Stimulated activated CD8-positive, alpha-beta memory T cell treated with anti-CD3 and anti-CD28 coated beads, Interleukin-15, amount 100 ng/mL, for 1 hour (primary cell): ENCODE measurements at places on chromosomes 7 and 10.

- no peak for DNase-seq
These were observed 640.0 kb downstream of the SH2D4B start for GRCh38 chr10:81177651-81178244.

- DNase-seq = no peak
These were observed 70.3 kb upstream of the MXI1 start for GRCh38 chr10:110137142-110137545.

DNA sequence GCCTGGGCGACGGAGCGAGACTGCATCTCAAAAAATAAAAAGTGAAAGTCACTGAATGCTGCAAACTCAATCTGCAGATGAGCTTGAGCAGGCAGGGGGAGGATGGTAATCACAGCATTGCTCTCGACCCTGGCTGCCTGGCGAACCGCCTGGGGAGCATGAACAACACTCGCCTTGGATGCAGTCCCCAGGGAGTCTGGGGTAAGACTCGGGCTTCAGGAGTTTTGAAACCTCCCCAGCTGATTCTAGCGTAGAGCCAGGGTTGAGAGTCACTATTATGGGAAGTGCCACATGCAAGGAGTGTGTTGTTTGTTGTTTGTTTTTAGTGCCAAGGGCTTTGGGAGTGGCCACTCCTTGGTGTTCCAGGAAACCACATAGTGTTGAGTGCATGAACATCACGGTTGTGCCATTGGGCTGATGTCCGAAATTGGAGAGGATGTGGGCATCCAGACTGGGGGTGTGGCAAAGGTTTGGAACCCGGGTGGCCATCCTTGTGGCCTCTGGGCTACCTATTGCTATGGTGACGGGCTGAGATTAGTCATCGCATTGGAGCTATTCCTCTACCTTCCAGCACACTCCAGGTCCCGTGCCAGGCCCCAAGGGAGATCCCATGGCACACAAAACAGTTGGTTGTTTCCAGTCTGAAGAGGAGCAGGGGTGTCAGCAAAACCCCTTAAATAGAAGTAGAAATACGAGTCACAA lies 92.6 kb downstream of the RGS10 start:
- no peak for DNase-seq

GRCh38 chr7:83691095-83691494 lies 42.2 kb upstream of the SEMA3E start:
- no peak for DNase-seq

GRCh38 chr7:111190804-111191203 lies 99.9 kb downstream of the LRRN3 start:
- no peak for DNase-seq

- no peak for DNase-seq
These were observed 114.0 kb downstream of the BBS9 start for GRCh38 chr7:33243319-33243881.

DNA sequence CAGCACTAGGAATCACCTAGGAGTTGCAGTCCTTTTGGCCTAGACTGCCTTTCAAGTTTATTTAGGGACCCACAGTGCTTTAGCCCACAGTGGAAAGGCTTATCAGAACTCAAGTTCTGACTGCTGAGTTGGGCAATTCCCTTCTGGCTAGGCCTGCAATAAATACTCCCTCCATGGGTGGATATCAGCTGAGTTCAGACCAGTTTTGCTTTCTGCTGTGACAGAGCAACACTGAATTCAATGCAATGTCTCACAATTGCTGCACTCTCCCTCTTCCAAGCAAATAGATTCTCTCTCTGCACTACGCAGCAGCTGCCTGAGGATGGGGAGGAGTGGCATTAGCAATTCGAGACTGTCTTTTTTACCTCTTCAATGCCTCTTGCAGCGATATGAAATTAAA lies 1153.3 kb downstream of the SORCS1 start:
- no peak for DNase-seq

GRCh38 chr7:37508118-37508517 lies 59.5 kb upstream of the ELMO1 start:
- no peak for DNase-seq

- no peak for DNase-seq
These were observed 105.7 kb upstream of the PLXNA4 start for GRCh38 chr7:132681951-132682350.

DNA sequence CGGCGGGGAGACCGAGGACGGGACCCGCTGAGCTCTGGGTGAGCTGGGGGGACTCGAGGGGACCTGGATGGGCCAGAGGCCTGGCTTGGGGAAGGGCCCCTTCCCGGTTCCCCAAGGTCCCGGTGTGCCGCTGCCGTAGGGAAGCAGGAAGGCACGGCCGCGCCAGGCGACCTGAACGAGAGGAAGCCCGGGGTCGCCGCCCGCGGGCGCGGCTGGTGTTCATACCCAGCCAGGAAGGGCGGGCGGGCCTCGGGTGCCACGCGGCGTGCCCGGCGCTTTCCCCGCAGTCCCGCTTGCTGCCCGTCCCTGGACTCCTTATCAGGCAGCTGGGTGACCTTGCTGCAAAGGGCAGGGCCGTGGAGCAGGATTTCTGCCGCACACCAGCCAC lies 38.0 kb downstream of the ZNF777 start:
- DNase-seq = no peak

- peak; percentile 74 for DNase-seq
These were observed 98.8 kb upstream of the ZNF722 start for GRCh38 chr7:63899691-63900393.

GRCh38 chr10:32950591-32951108 lies 7.4 kb downstream of the ITGB1 start:
- DNase-seq = no peak

DNA sequence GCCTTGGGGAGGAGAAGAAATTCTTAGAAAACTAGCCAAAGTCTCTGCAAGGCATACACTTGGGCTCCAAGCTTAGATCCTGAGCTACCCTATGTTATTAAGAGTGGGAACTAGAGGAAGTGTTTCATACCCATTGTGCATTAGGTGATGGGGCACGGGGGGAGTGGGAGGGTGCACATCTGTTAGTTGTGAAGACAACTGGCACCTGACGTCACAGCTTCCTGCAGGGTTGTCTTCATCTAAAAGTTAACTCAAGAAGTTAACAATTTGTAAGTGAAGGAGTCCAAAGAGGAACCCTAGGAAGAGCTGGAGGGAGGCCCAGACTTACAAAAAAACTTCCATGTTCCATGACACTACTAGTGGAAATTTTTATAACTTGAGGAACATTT lies 158.1 kb downstream of the ADRA2A start:
- DNase-seq = no peak

GRCh38 chr10:61471491-61471890 lies 18.3 kb upstream of the TMEM26 start:
- DNase-seq = no peak

- no peak for DNase-seq
These were observed 92.8 kb upstream of the INSIG1 start for GRCh38 chr7:155204744-155205367.

DNA sequence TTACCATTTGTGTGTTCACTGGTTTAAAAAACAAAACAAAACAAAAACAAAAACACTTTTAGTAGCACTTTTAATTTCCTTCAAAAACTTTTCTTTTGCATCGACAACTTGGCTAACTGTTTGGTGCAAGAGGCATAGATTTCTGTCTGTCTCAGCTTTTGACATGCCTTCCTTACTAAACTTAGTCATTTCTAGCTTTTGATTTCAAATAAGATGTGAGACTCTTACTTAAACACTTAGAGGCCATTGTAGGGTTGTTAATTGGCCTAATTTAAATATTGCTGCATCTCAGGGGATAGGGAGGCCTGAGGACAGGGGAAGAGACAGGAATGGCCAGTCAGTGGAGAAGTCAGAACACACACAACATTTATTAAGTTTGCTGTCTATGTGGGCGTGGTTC lies 66.3 kb downstream of the AVL9 start:
- DNase-seq = no peak

DNA sequence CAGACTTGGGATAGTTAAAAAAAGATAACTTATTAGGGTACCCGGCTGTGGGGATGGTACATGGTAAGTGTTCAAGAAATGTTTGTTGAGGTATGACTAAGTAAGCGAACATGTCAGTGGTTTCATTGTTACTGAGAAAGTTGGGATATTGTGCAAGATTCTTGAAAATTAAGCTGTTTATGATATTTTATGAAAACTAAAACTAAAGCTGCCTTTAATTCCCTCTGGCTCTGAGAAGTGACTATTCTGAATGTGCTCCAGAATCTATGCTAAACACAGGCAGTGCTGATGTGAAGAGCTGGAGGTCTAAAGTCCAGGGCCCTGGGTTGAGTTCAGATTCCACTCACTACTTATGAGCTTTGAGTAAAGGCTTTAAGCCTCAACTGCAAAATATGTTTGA lies 72.9 kb downstream of the AOAH start:
- no peak for DNase-seq

DNA sequence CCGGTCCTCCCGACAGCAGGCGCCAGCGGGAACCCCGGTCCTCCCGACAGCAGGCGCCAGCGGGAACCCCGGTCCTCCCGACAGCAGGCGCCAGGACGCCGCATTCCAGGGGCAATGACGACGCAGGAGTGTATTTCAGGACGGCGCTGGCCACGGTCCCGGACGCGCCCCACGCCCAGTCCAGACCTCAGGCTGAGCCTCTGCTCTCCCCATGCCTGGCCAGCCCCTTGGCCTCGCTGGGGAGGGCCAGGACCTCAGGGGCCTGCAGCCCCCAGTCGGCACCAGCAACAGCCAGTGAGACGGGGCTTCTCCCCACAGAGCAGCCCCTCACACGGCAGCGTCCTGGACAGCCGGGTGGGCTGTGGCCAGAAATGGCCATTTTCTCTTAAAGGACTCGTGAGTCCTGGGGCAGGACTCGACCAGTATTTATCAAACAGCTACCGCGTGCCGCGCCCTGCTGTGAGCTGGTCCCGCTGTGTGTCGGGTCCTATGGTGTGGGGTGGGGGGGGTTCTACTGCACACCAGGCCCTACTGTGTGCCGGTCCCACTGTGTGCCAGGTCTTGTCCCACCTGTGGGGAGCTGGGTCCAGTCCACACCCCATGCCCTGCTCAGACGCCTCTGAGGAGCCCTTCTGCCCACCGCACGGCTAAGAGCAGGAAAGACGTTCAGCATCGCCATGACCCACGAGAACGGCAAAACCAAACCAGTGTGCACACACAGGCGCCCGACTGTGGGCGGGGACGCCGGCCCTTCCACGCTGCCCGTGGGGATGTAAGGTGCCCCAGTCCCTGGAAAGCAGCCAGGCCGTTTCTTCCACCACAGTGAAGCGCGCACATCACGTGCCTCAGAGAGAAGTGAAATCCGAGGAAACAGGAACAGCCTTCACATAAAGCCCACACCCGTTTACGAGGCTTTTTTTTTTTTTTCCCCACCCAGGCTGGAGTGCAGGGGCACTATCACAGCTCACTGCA lies 33.3 kb downstream of the GET4 start:
- DNase-seq = no peak

GRCh38 chr10:61465901-61466632 lies 12.9 kb upstream of the TMEM26 start:
- DNase-seq = no peak

DNA sequence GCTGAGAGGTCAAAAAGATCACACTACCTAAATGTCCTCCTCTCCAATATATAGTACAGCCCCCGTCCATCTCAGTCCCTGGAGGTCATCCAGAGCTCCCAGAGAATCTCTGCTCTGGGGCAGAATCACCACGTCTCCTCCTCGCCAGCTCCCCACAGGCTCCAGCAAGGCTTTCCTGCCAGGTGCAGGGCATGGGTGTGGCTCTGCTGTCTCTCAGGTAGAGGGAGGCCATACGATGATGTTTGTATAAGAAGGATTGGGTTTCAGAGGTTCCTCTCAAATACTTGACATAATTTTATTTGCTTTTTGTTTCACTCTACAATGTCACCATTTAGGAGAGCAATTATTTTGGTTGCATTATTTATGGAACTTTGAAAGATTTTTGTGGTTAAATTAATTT lies 98.3 kb upstream of the PRSS58 start:
- DNase-seq = no peak

GRCh38 chr7:43164757-43165156 lies 52.3 kb downstream of the HECW1 start:
- no peak for DNase-seq

DNA sequence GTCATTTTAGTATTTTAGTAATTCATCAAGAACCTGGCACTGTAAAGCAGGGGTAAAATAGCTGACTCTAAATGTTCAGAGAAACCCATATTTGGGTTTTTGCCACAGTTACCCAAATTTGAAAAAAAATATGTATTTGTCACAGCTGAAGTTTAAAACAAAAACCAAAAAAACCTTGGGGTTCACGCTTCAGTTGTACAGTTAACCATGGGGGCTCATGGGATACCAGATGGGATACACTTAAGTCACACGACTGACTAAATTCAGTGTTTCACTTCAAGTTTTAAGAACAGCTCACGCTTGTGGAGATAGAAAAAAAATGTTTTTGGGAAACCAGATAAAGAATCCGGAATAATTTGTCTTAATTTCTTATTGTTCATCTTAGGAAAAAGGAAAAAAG lies 2.1 kb downstream of the ARL3 start:
- DNase-seq = no peak

- no peak for DNase-seq
These were observed 454.6 kb upstream of the ANKRD30A start for GRCh38 chr10:36670621-36671402.

- no peak for DNase-seq
These were observed 89.0 kb downstream of the CH25H start for GRCh38 chr10:89118091-89118490.

DNA sequence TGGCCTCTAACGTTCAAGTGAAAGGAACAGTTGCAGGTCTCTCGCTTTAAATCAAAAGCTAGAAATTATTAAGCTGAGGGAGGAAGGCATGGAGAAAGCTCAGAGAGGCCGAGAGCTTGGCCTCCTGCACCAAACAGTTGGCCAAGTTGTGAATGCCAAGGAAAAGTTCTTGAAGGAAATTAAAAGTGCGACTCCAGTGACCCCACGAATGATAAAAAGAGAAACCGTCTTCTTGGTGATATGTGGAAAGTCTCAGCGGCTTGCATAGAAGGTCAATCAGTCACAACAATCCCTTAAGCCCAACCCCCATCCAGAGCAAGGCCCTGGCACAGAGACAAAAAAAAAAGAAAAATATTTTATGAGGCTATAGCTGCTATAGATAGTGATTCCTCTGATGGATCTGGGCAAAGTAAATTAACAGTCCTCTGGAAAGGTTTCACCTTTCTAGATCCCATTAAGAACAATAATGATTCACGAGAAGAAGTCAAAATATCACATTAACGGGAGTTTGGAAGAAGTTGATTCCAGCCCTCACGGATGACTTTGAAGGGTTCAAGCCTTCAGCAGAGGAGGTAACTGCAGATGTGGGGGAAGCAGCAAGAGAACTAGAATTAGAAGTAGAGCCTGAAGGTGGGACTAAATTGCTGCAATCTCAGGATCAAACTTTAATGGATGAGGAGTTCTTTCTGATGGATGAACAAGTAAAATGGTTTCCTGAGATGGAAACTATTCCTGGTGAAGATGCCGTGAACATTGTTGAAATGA lies 42.5 kb upstream of the INPP5A start:
- no peak for DNase-seq

- no peak for DNase-seq
These were observed 2.0 kb downstream of the ANKRD2 start for GRCh38 chr10:97574374-97575126.

GRCh38 chr7:121261207-121261884 lies 67.5 kb upstream of the WNT16 start:
- DNase-seq = no peak

GRCh38 chr10:85848756-85849155 lies 517.8 kb downstream of the GRID1 start:
- DNase-seq = no peak
